ENCODE measurements at places on chromosomes 12 and 14.
A peak's percentile ranks its signal among the peaks of the same experiment; 100 is the strongest.

GRCh38 chr12:114403011-114403689, 2.8 kb downstream of the TBX5 start:
- peak; percentile 20 for DNase-seq
- H3K27me3 ChIP-seq: peaks cover 49% of the 10 kb centered on the region
- H3K27ac ChIP-seq: no peak overlapping the region
- H3K4me3 ChIP-seq: no peak overlapping the region
- H3K4me1 ChIP-seq: no peaks in the 10 kb centered on the region

DNA sequence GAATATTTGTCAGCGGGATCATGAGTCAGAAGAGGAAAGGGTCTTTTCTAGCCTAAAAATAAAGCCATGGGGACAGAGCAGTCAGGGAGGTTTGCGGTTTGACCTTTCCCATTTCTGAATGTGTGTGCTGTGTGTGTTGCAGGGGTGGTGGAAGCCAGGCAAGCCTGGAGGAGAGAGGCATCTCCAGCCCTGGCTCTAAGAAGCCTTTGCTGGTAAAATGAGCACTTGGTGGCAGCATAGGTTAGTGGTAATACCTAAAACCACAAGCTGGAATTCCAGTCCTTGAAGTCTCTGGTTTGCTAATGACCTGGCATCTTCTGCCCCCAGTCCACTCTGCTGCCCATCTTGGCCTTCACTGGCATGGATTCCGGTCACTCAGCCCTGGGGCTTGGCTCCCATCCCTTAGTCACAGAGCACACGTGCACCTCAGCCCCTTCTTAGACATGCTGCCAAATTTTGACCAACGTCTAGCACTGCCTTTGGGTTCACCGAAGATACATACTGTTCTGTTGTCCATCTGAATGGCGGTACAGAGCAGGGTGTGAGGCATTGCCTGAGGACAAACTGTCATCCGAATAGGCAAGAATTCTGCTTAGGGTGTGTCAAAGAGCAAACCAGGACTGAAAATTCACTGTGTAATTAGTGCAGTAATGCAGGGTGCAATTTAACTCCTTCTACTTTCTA, 52.7 kb downstream of the KCNA5 start:
- no peaks in the 10 kb centered on the region for H3K4me1 ChIP-seq
- no peak overlapping the region for H3K4me3 ChIP-seq
- DNase-seq: no peak
- H3K27ac ChIP-seq: no peak overlapping the region
- peaks cover 10% of the 10 kb centered on the region for H3K27me3 ChIP-seq

DNA sequence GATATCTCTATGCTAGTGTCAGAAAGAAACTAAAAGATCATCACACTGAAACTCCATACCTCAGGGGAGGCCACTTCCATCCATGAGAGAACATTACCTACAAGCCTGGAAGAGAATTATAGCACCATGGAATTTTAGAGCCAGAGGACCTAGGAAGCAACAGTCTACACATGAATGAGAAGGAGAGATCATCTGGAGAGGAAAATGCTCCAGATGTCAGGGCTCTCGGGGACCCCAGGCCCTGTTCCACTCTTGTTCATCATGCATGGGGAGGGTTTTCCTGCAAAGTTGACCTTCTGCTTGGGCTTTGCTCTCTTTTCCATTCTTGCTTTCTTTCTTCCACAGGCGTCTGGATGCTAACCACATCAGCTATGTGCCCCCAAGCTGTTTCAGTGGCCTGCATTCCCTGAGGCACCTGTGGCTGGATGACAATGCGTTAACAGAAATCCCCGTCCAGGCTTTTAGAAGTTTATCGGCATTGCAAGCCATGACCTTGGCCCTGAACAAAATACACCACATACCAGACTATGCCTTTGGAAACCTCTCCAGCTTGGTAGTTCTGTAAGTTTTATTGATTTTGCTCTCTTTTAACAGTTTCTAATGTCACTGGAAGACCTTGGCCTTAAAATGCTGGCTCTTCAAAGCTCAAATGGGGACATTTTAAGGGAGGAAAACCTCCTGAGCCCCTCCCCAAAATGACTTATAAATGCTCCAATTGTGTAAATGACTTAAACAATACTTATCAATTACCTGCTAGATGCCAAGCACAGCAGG, 110.7 kb downstream of the ZFC3H1 start:
- peaks cover 6% of the 10 kb centered on the region for H3K4me1 ChIP-seq
- no peak overlapping the region for H3K4me3 ChIP-seq

GRCh38 chr14:76770521-76771436, 9.5 kb downstream of the VASH1 start:
- no peaks in the 10 kb centered on the region for H3K36me3 ChIP-seq
- H3K27ac ChIP-seq: no peak overlapping the region
- no peak overlapping the region for H3K4me3 ChIP-seq
- no peaks in the 10 kb centered on the region for H3K27me3 ChIP-seq
- DNase-seq: no peak
- peaks cover 4% of the 10 kb centered on the region for H3K4me1 ChIP-seq

DNA sequence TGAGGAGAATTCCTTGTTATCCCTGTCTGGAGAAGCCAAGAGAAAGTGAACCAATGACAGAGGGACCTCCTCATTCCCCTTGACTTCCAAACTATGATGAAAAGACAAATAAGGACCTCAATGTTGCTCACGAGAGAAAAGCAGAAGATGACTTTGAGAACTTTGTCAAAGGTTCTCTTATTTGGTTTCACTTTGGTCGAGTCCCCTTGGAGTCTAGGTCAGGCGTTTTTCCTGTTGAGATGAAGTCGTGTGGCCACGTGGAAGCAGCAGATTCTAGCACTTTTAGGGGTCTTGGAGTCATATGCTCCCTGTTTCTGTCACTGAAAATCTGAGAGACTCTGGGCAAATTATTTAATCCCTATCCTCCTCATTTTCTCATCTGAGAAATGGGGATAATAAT, 33.8 kb upstream of the COL2A1 start:
- H3K4me3 ChIP-seq: no peak overlapping the region
- DNase-seq: peak; percentile 51
- peaks cover 3% of the 10 kb centered on the region for H3K36me3 ChIP-seq
- H3K4me1 ChIP-seq: no peaks in the 10 kb centered on the region
- no peaks in the 10 kb centered on the region for H3K27me3 ChIP-seq
- H3K27ac ChIP-seq: no peak overlapping the region

GRCh38 chr12:2813214-2814185, 1.0 kb downstream of the ITFG2 start:
- H3K27me3 ChIP-seq: no peaks in the 10 kb centered on the region
- peaks cover 18% of the 10 kb centered on the region for H3K36me3 ChIP-seq
- peaks cover 9% of the 10 kb centered on the region for H3K4me1 ChIP-seq

- H3K27ac ChIP-seq: no peak overlapping the region
- no peaks in the 10 kb centered on the region for H3K27me3 ChIP-seq
These were observed 16.1 kb downstream of the AK7 start for GRCh38 chr14:96407935-96408570.

GRCh38 chr12:28939427-28939826, 209.7 kb upstream of the FAR2 start:
- H3K27me3 ChIP-seq: no peaks in the 10 kb centered on the region
- no peak overlapping the region for H3K4me3 ChIP-seq
- no peaks in the 10 kb centered on the region for H3K36me3 ChIP-seq
- no peaks in the 10 kb centered on the region for H3K4me1 ChIP-seq

DNA sequence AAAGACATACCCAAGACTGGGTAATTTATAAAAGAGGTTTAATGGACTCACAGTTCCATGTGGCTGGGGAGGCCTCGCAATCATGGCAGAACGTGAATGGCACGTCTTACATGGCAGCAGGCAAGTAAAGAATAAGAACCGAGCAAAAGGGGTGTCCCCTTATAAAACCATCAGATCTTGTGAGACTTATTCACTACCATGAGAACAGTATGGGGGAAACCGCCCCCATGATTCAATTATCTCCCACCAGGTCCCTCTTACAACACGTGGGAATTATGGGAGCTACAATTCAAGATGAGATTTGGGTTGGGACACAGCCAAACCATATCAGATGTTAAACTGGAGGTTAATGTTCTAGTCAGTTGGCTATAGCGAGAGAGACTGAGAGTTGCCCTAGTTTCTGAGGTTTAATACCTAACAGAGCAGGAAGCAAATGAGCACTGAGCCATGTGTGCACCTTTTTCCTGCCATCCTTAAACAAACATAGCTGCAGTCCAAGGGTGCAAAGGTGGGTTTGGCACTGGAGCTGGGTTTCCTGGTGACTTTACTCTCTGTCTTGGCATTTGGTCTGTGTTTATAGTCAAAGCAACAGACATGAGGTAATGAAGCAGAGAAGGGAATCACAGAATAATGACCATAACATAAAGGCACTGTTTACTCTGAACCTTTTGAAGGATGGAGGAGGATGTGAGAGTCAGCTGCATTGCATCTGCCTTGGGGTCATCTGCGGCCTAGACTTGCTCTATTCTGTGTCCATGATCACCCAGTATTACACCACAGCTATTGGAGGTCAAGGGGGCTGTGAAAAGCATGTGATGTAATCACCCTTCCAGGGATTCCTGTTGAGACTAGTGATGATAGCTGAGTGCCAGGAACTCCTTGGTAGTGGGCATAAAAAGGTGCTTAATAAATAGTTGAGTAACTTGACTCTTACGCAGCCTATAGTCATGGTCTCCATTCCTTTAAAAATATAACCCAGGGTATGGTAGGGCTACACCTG, 83.6 kb upstream of the USP44 start:
- no peak overlapping the region for H3K4me3 ChIP-seq
- DNase-seq: no peak
- no peak overlapping the region for H3K27ac ChIP-seq

DNA sequence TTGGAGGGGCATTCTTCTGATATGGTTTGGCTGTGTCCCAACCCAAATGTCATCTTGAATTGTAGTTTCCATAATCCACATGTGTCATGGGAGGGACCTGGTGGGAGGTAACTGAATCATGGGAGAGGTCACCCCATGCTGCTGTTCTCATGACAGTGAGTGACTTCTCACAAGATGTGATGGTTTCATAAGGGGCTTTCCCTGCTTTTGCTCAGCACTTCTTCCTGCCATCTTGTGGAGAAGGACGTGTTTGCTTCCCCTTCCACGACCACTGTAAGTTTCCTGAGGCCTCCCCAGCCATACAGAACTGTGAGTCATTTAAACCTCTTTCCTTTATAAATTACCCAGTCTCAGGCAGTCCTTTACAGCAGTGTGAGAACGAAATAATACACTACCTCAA, 382.4 kb downstream of the VRK1 start:
- no peaks in the 10 kb centered on the region for H3K36me3 ChIP-seq
- no peaks in the 10 kb centered on the region for H3K4me1 ChIP-seq
- H3K27ac ChIP-seq: no peak overlapping the region
- peaks cover 4% of the 10 kb centered on the region for H3K27me3 ChIP-seq
- peak; percentile 25 for DNase-seq

GRCh38 chr14:57785058-57785457, 80.8 kb downstream of the SLC35F4 start:
- no peak overlapping the region for H3K27ac ChIP-seq
- H3K4me1 ChIP-seq: no peaks in the 10 kb centered on the region
- no peak overlapping the region for H3K4me3 ChIP-seq

- no peaks in the 10 kb centered on the region for H3K27me3 ChIP-seq
- no peak overlapping the region for H3K4me3 ChIP-seq
- no peak overlapping the region for H3K27ac ChIP-seq
- H3K4me1 ChIP-seq: peaks cover 9% of the 10 kb centered on the region
These were observed 106.3 kb downstream of the SPTSSA start for GRCh38 chr14:34355584-34356263.
